Ascending aorta (tissue), 2 donors: ENCODE measurements at places on chromosomes 16 and 17.

GRCh38 chr16:14181371-14182050 is 110.4 kb downstream of the MRTFB start:
- DNase-seq = no peak
- H3K27ac ChIP-seq = no peak overlapping the region
- H3K4me1 ChIP-seq = no peaks in the 10 kb centered on the region
- H3K36me3 ChIP-seq = no peaks in the 10 kb centered on the region

- H3K27me3 ChIP-seq = no peaks in the 10 kb centered on the region
- H3K4me1 ChIP-seq = no peaks in the 10 kb centered on the region
- H3K4me3 ChIP-seq = no peak overlapping the region
These were observed 11.1 kb downstream of the G6PC3 start for GRCh38 chr17:44081681-44082080.

GRCh38 chr17:38564869-38565268 is 40.9 kb downstream of the SRCIN1 start:
- no peak overlapping the region for H3K27ac ChIP-seq
- H3K36me3 ChIP-seq = no peaks in the 10 kb centered on the region
- H3K27me3 ChIP-seq = peaks cover 51% of the 10 kb centered on the region
- DNase-seq = no peak

DNA sequence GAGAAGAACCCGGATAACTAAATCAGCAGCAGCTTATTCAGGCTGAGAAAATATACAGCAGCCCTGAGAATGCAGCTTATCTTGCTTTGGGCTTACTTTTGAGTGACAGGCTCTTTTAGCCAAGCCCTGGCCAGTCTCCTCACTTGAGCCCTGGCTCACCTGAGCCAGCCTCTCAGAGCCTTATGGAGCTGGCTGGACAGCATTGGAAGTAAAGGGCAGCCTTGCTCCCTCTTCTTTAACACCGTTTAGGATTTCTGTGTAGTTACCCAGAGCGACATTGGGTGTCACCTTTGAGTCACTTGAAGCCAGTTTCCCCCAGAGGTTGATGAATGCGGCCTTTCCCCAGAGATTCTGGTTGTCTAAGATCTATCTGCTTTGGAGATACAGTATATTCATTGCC is 7.7 kb upstream of the NPIPB2 start:
- no peaks in the 10 kb centered on the region for H3K36me3 ChIP-seq
- no peaks in the 10 kb centered on the region for H3K27me3 ChIP-seq
- no peak overlapping the region for H3K4me3 ChIP-seq
- no peak overlapping the region for H3K27ac ChIP-seq
- no peaks in the 10 kb centered on the region for H3K4me1 ChIP-seq

DNA sequence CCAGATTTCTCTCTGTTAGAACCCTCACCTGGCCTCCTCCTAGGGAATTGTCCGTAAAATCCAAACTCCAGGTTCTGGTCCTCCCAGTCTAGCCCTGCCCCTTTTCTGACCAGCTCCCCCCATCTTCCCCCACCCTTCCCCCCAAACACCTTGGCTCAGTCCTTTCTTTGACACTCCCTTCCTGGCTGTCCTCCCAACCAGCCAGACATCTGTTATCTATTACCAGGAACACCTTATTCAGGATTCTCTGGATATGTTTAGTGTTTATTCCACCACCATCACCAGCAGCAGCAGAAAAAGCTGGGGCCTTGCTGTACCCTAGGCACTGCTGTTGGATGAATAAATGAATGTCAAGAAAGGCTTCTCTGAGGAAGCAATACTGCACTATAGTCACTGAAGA is 4.0 kb upstream of the CMTM3 start:
- H3K27me3 ChIP-seq = no peaks in the 10 kb centered on the region
- no peak overlapping the region for H3K4me3 ChIP-seq
- no peaks in the 10 kb centered on the region for H3K36me3 ChIP-seq
- no peak for DNase-seq
- H3K27ac ChIP-seq = no peak overlapping the region

GRCh38 chr16:7351610-7352510 is 19.2 kb downstream of the RBFOX1 start:
- H3K36me3 ChIP-seq = no peaks in the 10 kb centered on the region
- H3K4me1 ChIP-seq = no peaks in the 10 kb centered on the region
- no peaks in the 10 kb centered on the region for H3K27me3 ChIP-seq
- no peak overlapping the region for H3K27ac ChIP-seq

- H3K27me3 ChIP-seq = no peaks in the 10 kb centered on the region
- H3K36me3 ChIP-seq = no peaks in the 10 kb centered on the region
- no peak overlapping the region for H3K4me3 ChIP-seq
- no peak for DNase-seq
- no peak overlapping the region for H3K27ac ChIP-seq
- H3K4me1 ChIP-seq = peaks cover 29% of the 10 kb centered on the region
These were observed 63.9 kb downstream of the KANSL1 start for GRCh38 chr17:46129302-46129701.

- H3K27ac ChIP-seq = no peak overlapping the region
- H3K27me3 ChIP-seq = no peaks in the 10 kb centered on the region
- no peaks in the 10 kb centered on the region for H3K4me1 ChIP-seq
- DNase-seq = no peak
- no peaks in the 10 kb centered on the region for H3K36me3 ChIP-seq
These were observed 48.9 kb upstream of the LHX1 start for GRCh38 chr17:36888236-36888951.

DNA sequence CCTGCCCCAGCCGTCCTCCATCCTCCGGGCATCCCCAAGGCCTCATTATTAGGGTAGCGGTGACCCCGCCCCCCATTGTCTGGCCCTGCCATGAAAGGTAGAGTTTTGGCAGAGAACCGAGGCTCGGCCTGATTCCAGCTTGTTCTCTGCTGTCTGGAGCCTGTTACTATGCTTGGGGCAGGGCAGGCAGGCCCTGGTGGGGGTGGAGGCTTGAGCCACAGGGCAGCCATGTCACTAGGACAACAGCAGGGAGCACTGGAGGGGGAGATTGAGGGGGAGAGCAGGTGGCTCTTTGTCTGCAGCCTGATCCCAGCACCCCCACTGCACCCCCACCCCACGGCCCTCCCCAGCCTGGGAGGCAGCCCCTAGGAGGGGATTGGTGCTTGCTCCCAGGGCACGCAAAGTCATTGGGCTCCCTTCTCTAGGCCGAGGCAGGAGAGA is 15.4 kb downstream of the RHBDL3 start:
- H3K4me1 ChIP-seq = no peaks in the 10 kb centered on the region
- H3K27ac ChIP-seq = no peak overlapping the region
- no peak overlapping the region for H3K4me3 ChIP-seq
- no peaks in the 10 kb centered on the region for H3K27me3 ChIP-seq
- no peaks in the 10 kb centered on the region for H3K36me3 ChIP-seq

DNA sequence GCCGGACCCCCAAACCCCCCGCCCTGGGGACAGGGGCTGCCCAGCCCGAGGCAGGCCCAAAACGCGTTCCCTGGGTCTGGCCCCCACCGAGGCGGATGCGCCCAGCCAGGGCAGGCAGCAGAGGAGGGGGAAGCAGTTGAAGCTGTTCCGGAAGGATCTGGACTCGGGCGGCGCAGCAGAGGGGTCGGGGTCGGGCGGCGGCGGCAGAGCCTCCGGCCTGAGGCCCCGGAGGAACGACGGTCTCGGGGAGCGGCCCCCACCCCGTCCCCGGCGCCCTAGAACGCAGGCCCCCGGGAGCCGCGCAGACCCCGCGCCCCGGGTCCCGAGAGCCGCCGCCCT is 22.9 kb upstream of the ZFPM1 start:
- peak overlapping the region; percentile 34 for H3K4me3 ChIP-seq
- H3K27me3 ChIP-seq = peaks cover 6% of the 10 kb centered on the region
- no peaks in the 10 kb centered on the region for H3K36me3 ChIP-seq
- H3K4me1 ChIP-seq = no peaks in the 10 kb centered on the region
- H3K27ac ChIP-seq = no peak overlapping the region
- DNase-seq = no peak

DNA sequence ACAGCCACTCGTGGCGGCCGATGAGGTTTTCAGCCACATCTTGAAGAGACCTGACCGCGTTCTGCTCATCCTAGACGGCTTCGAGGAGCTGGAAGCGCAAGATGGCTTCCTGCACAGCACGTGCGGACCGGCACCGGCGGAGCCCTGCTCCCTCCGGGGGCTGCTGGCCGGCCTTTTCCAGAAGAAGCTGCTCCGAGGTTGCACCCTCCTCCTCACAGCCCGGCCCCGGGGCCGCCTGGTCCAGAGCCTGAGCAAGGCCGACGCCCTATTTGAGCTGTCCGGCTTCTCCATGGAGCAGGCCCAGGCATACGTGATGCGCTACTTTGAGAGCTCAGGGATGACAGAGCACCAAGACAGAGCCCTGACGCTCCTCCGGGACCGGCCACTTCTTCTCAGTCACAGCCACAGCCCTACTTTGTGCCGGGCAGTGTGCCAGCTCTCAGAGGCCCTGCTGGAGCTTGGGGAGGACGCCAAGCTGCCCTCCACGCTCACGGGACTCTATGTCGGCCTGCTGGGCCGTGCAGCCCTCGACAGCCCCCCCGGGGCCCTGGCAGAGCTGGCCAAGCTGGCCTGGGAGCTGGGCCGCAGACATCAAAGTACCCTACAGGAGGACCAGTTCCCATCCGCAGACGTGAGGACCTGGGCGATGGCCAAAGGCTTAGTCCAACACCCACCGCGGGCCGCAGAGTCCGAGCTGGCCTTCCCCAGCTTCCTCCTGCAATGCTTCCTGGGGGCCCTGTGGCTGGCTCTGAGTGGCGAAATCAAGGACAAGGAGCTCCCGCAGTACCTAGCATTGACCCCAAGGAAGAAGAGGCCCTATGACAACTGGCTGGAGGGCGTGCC is 30.1 kb downstream of the CIITA start:
- no peaks in the 10 kb centered on the region for H3K36me3 ChIP-seq
- DNase-seq = no peak
- no peak overlapping the region for H3K27ac ChIP-seq
- no peaks in the 10 kb centered on the region for H3K4me1 ChIP-seq

GRCh38 chr16:79767421-79768275 is 167.1 kb upstream of the MAF start:
- peak overlapping the region; percentile 52 for H3K4me3 ChIP-seq
- H3K4me1 ChIP-seq = peaks cover 22% of the 10 kb centered on the region
- H3K27ac ChIP-seq = peak overlapping the region; percentile 82
- H3K27me3 ChIP-seq = no peaks in the 10 kb centered on the region

DNA sequence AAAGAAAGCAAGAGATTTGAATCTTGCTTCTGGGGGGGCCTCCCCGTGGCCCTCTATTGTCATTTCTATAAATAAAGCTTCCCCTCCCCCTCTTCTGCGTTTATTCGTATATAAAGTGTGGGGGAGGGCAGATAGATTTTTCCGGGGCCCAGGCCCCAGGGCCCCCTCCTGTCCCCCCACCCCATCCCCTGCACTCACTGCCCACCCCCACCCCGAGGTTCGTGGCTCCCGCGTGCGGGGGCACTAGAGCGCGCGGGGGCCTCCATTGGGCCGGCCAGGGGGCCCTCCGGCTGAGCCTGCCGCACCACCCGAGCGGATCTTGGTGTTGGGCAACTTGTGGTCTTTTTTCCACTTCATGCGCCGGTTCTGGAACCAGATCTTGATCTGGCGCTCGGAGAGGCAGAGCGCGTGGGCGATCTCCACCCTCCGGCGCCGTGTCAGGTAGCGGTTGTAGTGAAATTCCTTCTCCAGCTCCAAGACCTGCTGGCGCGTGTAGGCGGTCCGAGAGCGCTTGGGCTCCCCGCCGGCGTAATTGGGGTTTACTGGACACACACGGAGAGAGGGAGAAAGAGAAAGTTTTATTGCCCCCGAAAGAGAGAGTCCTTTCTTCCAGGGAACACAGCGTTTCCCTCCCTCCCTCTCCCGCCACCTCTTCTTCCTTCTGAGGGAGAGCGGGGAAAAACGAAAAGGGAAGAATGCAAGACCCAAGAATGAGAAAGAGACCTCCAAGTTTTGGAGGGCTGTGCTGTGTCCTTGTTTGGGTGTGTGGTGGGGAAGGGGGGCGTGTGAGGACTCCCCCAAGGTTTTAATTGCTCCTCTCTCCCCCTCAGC is 1.5 kb downstream of the HOXB4 start:
- H3K4me3 ChIP-seq = peak overlapping the region; percentile 75
- no peak for DNase-seq
- H3K27me3 ChIP-seq = no peaks in the 10 kb centered on the region
- H3K27ac ChIP-seq = peak overlapping the region; percentile 93
- H3K4me1 ChIP-seq = peaks cover 4% of the 10 kb centered on the region
- H3K36me3 ChIP-seq = no peaks in the 10 kb centered on the region

- H3K27ac ChIP-seq = no peak overlapping the region
- no peaks in the 10 kb centered on the region for H3K27me3 ChIP-seq
- peaks cover 2% of the 10 kb centered on the region for H3K4me1 ChIP-seq
- DNase-seq = no peak
- H3K4me3 ChIP-seq = no peak overlapping the region
- H3K36me3 ChIP-seq = no peaks in the 10 kb centered on the region
These were observed 68.8 kb downstream of the CMIP start for GRCh38 chr16:81513204-81514040.

DNA sequence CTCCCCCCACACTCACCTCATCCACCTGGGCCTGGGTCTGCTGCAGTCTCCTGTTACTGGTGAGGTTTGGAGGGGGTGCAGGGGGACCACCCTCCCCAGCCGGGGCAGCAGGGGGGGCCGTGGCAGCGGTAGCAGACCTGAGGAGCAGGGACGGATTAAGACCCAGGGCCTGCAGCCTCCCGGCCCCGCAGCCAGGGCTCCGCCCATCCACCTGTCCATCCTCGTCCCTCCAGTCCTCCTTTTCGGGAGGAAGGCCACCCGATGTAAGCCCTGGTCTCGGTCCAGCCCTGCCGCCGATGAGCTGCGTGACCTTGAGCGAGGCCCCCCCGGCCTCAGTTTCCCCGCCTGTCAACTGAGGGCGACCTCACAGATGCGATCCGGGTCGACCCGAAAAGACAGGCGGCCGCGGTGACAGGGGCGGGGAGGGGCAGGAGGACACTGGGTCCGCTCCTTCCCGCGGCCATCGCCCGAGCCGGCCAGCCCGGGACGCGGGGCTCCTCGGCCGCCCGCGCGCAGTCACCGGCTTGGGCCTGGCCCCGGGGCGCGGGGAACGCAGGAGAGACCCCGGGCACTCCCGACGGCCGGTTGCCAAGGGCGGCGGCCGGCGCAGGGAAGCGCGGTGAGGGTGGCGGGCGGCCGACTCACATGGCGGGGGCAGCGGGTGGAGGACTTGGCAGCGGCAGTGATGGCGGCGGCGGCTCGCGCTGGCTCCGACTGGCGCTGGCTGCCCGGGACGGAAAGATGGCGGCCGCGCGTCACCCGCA is at the start of gene VAMP2:
VAMP2 (minus strand) TSS at position 716 of the 764 bp plus-strand sequence; CDS start at position 647, 69 bp downstream.
- DNase-seq = no peak
- H3K36me3 ChIP-seq = peaks cover 15% of the 10 kb centered on the region
- H3K27ac ChIP-seq = peak within 1 kb of the TSS; percentile 100
- peak within 1 kb of the TSS; percentile 91 for H3K4me3 ChIP-seq
- no peaks in the 10 kb centered on the region for H3K27me3 ChIP-seq

- peaks cover 19% of the 10 kb centered on the region for H3K4me1 ChIP-seq
- no peak for DNase-seq
- H3K4me3 ChIP-seq = peak overlapping the region; percentile 54
- H3K27me3 ChIP-seq = no peaks in the 10 kb centered on the region
- no peaks in the 10 kb centered on the region for H3K36me3 ChIP-seq
- H3K27ac ChIP-seq = no peak overlapping the region
These were observed 756 bp upstream of the MVP start for GRCh38 chr16:29819506-29819905.

GRCh38 chr17:18025945-18026776 is 12.8 kb downstream of the ATPAF2 start:
- H3K36me3 ChIP-seq = peaks cover 9% of the 10 kb centered on the region
- no peak overlapping the region for H3K27ac ChIP-seq
- peak; percentile 30 for DNase-seq
